ENCODE measurements at places on chromosomes 4 and X.

GRCh38 chrX:117335209-117335608 lies 781.4 kb downstream of the KLHL13 start:
- no peak for ATAC-seq

DNA sequence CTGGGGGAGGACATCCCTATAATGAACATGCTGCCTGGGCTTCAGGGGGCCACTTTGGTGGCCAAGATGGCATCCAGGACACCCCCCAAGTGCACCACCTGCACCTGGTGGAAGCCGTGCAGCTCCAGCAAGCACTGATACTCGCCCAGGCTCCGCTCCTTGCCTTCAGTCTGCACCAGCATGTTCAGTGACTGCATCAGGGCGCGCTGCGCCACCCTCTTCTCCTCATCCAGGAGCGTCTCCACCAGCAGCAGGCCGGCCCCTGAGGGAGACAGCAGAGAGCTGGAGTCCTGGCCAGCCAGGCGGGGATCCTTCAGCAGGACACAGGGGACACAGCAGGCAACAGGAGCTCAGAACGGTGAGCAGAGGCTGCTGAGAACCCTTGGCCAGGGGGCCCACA lies 11.3 kb upstream of the SLC25A6 start:
- no peak for ATAC-seq

GRCh38 chrX:40871385-40872082 lies 136.2 kb upstream of the MED14 start:
- ATAC-seq: peak; percentile 79

GRCh38 chr4:159505266-159505975 lies 402.5 kb downstream of the RAPGEF2 start:
- no peak for ATAC-seq

DNA sequence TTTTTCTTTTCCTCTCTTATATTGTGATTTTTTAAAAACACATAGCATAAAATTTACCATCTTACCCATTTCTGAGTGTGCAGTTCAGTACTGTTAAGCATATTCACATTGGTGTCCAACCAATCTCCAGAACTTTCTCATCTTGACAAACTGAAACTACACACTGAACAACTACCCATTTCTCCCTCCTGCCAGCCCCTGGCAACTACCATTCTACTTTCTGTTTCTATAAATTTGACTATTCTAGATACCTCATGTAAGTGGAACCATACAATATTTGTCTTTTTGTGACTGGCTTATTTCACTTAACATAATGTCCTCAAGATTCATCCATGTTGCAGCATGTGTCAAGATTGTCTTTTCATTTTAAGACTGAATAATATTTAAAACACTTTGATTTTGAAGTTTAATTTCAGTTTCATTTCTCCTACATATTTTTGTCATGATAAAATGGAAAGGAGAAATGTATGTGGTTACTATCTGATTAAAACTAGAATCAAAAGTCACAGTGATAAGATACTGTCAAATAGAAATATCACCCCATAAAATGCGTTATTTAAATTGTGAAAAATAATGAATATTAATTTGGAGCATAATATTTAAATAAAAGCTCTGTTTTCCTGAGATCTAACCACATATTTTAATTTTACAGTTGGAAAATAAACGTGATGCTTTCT lies 122.8 kb downstream of the DIPK2B start:
- peak; percentile 86 for ATAC-seq

DNA sequence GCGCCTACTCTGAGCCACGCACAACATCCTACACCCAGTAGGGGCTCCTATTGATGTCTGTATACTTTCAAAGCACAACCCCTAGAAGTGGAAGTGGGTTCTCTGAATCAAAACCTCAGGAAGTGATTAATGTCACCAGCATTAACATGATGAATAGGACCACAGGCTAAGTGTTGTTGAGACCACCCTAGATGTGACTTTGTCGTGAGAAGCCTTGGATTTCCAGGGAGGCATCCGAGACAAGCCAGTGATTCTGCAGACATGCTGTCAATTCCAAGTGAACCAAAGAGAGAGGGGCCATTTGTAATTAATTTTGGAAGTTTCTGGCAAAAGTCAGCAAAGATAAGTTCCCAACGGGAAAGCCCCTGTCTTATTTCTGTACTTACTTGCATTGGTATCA lies 493.0 kb downstream of the ZIC3 start:
- no peak for ATAC-seq

DNA sequence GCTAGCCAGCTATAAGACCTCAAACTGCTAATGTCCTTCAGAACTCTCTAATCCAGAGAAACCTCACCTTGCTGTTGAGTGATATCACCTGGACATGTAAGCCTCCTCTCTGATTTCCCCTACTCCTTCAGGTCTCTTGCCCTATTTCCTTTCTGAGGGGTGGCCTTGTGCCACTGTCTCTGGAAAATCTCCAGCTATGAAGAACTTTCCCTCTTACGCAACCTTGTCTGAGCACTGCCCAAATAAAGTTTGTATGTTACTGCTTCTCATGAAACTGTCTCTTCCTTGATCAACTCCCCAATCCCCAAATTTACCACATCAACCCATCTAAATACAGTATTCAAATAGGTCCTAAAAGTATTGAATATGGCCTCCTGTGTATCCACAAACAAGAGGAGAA lies 53.5 kb upstream of the VEGFD start:
- ATAC-seq: no peak

- ATAC-seq: no peak
Measured at GRCh38 chrX:72584163-72584562, 11.5 kb upstream of the HDAC8 start.

DNA sequence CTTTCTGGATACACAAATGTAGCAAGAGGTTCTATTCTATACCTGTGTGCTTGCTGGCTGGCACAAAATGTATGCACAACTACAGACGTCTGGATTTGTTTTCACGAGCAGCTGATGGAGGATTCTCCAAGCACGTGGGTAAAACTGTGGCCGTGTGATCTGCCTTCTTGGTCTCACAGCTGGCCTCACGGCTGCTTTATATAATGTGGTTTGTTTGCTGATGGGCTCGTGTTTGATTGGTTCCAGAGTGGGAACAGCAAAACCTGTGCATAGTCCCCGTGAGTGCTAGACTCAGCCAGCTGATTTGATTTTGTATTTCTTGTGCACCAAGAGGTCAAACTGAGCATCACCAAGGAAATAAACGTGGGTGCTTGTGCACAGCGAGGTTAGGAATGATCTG lies 262.6 kb upstream of the RPS6KA3 start:
- no peak for ATAC-seq

- ATAC-seq: no peak
Measured at GRCh38 chr4:52617336-52618020, 41.6 kb downstream of the USP46 start.

- ATAC-seq: no peak
Measured at GRCh38 chr4:187158003-187158402, 434.3 kb upstream of the FAT1 start.

DNA sequence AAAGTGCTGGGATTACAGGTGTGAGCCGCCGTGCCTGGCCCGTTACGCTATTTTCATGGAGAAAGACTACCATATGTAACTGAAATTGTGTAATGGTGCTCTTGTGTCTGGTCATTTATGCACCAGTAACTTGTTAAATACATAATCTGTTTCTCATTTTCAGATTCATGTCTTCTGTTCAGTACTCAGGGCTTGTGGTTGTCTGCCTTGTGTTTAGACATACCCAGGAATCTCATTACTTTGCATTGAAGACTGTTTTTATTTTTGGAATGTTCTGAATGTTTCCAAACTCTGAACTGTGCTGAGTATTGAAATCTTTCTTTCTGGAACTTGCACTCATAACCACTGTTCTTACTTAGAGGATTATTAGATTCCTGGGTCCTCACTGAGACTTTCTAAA lies 52.8 kb downstream of the PDLIM5 start:
- no peak for ATAC-seq

GRCh38 chrX:47623540-47624027 lies 3.9 kb upstream of the SYN1 start:
- peak; percentile 55 for ATAC-seq

- no peak for ATAC-seq
Measured at GRCh38 chr4:121946644-121947043, 5.2 kb downstream of the TRPC3 start.

- ATAC-seq: peak; percentile 37
Measured at GRCh38 chr4:9999956-10000561, 21.2 kb downstream of the SLC2A9 start.

DNA sequence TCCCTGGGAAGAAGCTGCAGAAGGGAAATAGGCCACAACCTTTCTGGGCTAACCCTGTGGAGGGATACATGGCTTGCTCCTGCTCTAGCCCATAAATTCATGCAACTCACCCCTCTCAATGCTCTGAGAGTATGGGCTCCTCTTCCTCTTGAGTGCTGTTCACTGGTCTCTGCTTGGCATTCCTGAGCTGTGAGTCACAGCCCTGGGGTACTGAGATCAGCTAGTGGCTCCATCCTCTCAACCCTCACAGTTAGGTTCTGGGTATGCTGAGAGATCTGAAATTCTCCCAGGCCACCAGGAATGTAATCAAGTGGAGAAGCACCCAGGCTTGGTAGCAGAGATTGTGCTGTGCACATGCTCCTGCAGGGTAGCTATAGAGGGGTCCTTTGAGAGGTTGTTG lies 60.6 kb upstream of the SPANXN2 start:
- ATAC-seq: no peak

GRCh38 chr4:156654410-156654809 lies 317.2 kb downstream of the PDGFC start:
- no peak for ATAC-seq

DNA sequence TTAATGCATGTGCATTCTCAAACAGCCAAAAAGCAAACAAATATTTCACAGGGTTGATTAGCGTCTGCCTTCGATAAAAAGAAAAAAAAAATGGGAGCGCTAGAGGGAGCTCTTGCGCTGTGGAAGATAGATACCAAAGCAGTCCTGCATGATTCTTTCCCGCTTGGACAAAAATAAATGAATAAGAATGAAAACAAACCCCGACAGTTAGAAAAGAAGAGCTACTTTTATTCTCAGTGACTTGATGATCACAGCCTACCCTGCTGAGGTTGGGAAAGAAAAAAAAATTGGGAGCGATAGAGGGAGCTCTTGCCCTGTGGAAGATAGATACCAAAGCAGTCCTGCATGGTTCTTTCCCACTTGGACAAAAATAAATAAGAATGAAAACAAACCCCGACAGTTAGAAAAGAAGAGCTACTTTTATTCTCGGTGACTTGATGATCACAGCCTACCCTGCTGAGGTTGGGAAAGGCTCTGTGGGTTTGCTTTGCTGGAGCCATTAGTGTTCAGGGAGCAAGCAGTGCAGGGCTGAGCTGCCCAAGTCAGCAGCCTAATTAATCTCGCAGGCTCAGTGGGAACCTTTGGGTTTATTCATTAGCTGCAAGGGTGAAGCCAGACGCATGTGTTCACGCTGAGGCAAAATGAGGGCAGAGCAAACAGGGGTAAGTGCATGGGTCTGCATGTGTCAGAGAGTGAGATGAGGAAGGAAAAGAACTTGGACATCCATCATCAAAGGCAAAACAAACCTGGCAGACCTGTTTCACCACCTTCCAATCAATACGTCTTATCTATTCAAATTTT lies 249.3 kb upstream of the PRKX start:
- no peak for ATAC-seq

DNA sequence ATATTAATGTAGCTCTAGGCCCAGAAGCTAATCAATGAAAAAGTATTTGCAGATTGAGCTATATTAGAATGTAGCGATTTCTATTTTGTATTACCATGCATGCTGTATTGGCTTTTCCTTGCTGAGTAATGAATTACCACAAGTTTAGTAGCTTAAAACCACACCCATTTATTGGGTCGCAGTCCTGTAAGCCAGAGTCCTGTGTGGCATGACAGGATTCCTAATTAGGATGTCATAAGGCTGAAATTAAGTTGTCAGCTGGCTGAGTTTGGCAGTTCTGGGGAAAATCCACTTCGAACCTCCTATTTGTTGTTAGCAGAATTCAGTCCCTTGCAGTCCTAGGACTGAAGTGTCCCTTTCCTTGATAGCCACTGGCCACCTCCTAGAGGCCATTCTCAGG lies 50.3 kb upstream of the HHIP start:
- no peak for ATAC-seq

DNA sequence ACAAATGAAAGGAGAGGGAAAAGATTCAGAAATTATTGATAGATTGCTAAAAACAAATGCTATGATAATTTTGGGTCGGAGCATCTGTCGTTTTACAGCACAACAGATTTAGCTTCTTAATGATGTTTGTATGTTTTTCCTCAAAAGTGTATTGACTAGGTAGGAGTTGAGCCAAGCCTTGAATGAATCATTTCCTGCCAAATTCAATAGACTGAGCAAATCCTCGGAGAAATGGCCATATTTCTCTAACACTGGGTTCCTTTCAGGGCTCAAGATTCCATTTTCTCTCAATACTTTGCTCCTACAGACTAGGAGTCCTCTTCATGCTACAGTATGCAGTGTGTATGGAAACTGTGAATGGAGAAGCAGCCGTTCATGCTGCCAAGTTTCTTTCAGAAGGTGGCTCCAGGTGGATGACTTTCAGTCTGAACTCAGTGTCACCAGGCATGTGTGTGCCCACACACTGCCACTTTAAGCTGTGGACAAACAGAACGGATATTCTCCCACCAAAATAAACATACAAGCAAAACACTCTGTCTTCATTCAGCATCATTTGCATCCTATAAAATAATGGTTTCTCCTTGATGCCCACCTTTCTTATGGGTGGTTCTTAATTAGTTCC lies 146.0 kb downstream of the TBL1X start:
- ATAC-seq: no peak

DNA sequence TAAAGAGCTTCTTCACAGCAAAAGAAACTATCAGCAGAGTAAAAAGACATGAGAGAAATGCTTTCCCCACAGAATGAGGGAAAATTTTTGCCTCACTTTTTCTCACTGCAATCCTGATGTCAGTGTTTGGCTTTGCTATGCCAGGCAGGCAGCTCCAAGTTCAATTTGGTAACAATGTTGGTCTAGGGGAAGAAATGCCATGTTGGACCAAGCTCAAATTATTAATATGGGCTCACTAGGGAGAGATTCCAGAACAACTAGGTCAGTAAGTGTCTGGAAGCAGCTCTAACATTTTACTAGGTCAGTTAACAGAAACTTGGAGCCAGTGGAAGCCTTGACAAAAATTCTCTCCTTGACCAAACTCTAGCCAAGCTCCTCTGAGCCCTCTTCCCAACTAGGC lies 95.4 kb downstream of the NAF1 start:
- no peak for ATAC-seq

DNA sequence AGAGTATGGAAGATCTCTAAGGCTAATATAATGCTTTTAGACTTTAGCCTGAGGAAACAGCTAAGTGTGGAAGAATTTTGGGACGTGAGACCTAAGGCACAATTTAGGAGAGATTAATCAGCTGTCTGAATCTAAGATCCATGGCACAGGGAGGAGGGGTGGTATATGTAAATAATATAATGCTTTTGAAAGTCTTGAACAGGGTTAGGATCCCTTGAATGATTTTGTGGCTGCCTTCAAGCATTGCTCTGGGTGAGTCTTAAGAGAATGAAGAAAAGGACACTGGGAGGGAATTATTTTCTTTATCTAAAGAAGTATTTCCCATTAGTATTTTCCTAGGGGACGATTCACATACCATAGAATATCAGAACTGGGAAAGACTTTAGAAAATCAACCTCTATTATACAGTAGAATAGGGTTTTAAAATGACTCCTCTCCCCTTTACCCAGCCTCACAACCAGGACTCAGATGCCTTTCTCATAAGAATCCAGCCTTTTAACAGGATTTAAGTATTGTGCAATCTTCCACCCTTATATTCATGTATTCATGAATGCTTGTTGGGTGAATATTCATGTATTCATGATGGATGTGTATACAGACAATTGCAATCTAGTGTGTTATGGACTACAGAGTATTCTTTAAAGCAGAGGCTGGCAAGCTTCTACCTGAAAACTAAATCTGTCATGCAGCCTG lies 664.2 kb upstream of the CPEB2 start:
- no peak for ATAC-seq

GRCh38 chr4:3203971-3204431 lies 45.0 kb upstream of the MSANTD1 start:
- no peak for ATAC-seq

All from activated CD4-positive, CD25-positive, alpha-beta regulatory T cell treated with anti-CD3 and anti-CD28 coated beads, Interleukin-2, amount 50 U/mL, for 24 hours (primary cell).